ENCODE measurements at places on chromosomes 6 and 20.

GRCh38 chr20:37480919-37481318 lies 40.1 kb upstream of the NNAT start:
- no peak for DNase-seq

DNA sequence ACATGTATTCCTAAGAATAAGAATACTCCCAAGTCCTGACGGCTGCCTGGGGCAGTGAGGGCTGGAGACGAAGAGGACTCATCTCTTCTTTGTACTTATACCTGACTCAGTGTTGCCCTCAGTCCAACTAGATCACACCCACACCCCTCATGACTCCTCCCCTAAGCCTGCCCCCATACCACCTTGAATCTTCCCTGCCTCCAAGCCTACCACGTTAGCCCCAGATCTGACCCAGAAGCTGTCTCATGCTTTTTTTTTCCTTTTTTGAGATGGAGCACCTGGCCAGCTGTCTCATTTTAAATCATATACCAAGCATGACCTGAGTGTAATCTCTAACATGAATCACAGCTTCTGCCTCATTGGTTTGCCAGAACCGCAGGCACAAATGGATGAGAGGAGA lies 45.2 kb downstream of the MUC22 start:
- no peak for DNase-seq

GRCh38 chr20:4026093-4026601 lies 10.8 kb upstream of the RNF24 start:
- DNase-seq: peak; percentile 79

DNA sequence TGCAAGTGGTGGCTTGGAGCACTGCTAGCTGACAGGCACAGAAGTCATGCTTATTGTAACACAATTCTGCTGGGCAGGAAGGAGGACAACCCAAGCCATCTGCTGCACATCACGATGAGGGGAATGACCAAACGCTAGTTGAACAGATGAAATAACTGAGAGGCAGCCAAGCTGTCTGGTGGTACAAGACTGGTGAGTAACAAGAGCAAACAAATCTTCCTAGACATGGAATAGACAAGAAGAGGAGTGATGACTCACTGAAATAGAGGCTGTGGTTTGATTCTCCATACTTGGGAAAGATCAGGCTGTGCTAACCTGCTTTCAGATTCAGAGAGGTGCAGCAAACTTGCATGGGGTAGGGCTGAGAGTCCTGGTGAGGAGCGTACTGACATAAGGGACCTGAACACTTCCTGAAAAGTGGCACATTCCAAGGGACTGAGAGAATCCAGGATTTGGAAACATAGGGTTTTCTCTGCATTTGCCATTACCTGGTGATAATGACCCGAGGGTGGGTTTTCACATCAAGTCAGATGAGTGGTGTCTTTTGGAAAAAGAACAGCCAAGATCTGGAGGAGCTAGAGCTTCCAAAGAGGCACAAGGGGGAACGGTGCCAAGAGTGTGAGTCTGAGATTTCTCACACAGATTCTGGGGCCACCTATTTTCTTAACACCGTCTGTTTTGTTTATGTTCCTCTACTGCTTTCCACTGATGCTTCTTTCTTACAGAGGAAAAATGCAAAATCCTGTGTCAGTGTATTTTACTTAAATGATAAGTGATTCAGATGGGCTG lies 60.0 kb downstream of the PRL start:
- no peak for DNase-seq

- DNase-seq: no peak
Observed at GRCh38 chr6:85394853-85395538, 54.9 kb upstream of the NT5E start.

- no peak for DNase-seq
Observed at GRCh38 chr6:126721581-126722160, 381.8 kb downstream of the CENPW start.

DNA sequence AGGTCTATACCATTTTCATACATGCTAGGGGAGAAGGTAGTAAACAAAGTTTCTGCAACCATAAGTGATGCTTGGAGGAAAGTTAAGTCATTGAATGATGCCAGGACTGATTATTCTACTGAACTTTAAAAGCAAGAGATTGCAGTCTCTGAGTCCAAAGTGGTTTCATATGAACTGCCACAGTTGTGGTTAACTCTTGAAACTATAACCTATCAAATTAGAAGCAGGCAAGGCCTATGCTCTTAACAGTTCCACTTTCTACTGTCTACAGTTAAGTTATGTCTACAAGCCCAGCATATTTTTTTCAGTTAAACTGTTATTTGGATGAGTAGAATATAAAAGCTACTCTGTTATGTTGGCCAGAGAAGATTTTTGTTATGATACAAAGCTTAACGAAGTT lies 326.5 kb upstream of the RUNX2 start:
- no peak for DNase-seq
